Naive thymus-derived CD8-positive, alpha-beta T cell (primary cell): ENCODE measurements at places on chromosomes 3 and 15. TPM values are rescaled to one million over a fixed set of nuclear protein-coding genes. Genes with fewer than 3 reads are reported as not detected.

DNA sequence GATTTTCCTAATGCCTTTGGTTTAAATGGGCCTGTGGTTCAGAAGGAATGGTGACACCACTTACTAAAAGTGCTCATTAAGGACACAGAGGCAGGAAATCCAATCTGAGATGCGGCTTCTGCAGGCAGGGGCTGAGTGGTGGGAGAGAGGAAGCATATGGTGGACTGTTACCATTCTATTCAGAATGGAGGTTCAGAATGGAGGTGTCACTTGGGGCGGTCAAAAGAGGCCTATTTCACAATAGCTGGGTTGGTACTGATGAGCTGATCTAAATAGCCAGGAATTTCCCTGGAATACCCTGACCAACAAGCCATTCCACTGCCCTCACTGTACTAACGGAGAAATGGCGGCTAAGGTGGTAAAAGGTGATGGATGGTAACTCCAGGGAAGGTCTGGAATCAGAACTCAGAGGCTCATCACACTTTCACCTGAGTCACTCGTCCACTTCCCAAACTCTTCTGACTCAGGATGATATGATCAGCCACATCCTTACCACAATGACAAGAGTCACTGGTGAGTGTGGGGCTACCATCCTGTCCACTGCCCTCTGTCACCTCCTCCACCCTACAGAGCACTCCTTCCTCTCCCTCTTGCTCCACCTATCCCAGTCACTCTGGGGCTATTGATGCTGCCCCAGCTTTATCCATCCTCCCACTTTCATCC lies 15.7 kb downstream of the RFT1 start:
- H3K36me3 ChIP-seq: peaks cover 12% of the 10 kb centered on the region
- no peaks in the 10 kb centered on the region for H3K4me1 ChIP-seq
- H3K27ac ChIP-seq: no peak overlapping the region
- no peaks in the 10 kb centered on the region for H3K27me3 ChIP-seq

DNA sequence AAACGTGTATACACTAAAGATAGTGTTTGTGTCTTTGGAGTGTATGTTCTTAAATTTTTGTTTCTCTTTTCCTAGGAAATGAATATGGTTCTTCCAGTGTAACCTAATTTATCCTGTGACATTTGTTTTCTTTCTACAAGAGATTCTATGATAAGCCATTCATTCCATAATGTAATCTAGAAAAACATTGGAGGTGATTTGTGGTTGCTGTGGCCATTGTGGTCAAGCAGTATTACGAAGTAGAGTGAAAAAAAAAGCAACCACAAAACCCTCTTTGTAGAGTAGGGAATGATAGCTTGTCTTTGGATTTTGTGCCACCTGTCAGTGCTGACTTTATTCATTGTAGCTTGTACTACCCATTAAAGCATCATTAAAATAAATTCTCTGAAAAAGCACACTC lies 1209.6 kb downstream of the ZPLD1 start:
- no peak for DNase-seq
- H3K4me3 ChIP-seq: no peak overlapping the region
- no peaks in the 10 kb centered on the region for H3K36me3 ChIP-seq
- H3K27me3 ChIP-seq: no peaks in the 10 kb centered on the region

GRCh38 chr3:60755094-60755493 lies 496.2 kb downstream of the FHIT start:
- H3K27ac ChIP-seq: no peak overlapping the region
- H3K27me3 ChIP-seq: no peaks in the 10 kb centered on the region
- peaks cover 7% of the 10 kb centered on the region for H3K4me1 ChIP-seq
- H3K36me3 ChIP-seq: no peaks in the 10 kb centered on the region
- H3K4me3 ChIP-seq: no peak overlapping the region
- no peak for DNase-seq

DNA sequence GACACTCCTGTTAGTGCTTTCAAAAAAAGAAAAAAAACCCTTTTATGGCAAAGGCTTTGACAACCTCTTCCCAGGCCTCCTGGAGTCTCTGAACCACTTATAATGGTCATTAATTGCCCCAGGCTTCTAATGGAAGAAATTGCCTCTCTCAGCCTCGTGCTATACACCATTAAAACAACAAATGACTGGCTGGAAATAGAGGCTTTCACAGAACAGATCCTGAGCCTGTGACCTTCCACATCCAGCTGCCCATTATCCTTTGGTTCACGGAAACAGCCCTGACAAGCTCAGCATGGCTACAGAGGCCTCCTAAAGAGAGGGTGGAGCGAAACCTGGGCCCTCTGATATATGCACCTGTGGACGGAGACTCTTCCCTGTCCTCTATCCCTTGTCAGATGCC lies 26.8 kb upstream of the MKRN3 start:
- H3K27ac ChIP-seq: no peak overlapping the region
- H3K4me3 ChIP-seq: no peak overlapping the region
- no peaks in the 10 kb centered on the region for H3K36me3 ChIP-seq
- no peaks in the 10 kb centered on the region for H3K27me3 ChIP-seq

Gene CTXN2
- total RNA-seq: not detected

Gene GABRR3
- total RNA-seq: not detected

Gene KIF23
- total RNA-seq: not detected
